ENCODE measurements at places on chromosomes 5 and 9. TPM values are rescaled to one million over a fixed set of nuclear protein-coding genes. Genes with fewer than 3 reads are reported as not detected.

Gene NMUR2
- total RNA-seq: not detected

Gene DMRT3
- not detected for total RNA-seq

Gene TSSK1B
- total RNA-seq: not detected

Gene INSYN2B
- 2.9 TPM for total RNA-seq

Gene TUSC1
- 9.4 TPM for total RNA-seq

Data from dermis blood vessel endothelial cell (primary cell).